ENCODE measurements at places on chromosomes 12 and 14.
A peak's percentile ranks its signal among the peaks of the same experiment; 100 is the strongest.

DNA sequence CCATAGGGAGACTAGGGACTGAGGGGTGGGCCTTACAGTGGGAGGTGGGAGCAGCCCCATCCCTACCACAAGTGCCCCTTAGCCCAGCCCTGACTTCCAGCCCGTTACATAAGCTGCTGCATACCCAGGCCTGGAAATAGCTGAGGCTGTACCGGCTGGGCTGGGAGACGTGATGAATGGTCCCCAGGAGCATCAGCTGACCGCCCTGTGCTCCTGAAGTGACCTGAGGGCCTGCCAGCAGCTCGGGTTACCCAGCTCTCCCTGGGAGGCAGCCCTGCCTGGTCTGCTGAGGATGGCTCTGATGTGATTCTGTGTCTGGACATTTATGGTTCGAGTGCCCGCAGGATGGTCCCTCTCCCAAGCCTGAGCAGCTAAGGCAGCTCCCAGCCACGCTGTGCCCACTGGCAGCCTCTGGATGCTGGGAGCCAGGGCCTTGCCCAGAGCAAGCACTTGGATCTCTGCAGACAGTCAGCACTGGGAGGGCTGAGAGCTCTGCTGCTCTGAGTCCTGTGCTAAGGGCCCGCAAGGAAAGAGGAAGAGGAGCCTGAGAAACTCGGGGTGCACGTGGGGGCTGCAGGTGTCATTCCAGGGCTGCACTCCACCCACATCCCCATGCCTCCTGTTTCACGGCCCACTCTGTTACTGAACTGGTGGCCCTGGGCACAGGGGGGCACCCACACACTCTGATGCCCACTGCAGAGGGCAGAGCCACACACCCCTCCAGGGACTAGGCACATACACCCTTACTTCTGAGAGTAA lies 20.5 kb downstream of the TAMALIN start:
- DNase-seq = peak; percentile 83

DNA sequence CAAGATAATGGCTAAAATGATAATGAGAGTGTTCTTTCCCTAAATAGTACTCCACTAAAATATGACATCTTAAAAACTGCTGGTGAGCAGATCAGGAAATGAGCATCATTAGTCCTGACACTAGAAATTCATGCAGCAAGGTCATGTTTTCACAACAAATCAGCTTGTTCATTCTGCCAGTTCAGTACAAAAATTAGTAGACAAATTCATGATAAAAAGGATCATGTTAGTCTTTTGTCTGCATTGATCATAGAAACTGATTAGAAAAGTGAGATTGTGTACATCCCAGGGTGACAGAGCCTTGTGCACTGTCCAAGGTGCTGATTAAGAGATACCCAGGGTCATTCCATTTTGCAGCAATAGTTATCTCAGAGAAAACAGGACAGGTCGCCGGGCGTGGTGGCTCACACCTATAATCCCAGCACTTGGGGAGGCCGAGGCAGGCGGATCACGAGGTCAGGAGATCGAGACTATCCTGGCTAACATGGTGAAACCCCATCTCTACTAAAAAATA lies 163.6 kb downstream of the RIMBP2 start:
- DNase-seq = no peak

- no peak for DNase-seq
Measured at GRCh38 chr14:74402401-74403251, 23.4 kb downstream of the SYNDIG1L start.

- DNase-seq = no peak
Measured at GRCh38 chr14:33918256-33918655, 32.6 kb downstream of the EGLN3 start.

DNA sequence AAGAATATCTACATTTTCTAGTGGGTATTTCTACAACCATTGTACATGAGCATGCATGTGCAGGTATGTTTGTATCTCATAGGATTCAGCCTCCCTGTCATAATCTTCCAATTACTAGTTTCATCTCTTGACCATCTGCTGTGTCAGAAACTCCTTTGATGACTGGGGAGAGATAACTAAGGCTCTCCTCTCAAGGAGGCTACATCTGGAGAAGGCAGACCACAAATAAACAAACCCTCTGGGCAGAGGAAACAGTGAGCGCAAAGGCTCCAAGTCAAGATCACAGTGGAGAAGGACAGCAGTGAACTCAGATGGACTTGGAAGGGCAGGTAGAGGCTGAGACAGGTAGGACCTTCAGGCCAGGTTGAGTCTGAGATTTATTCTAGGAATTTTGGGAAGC lies 166.4 kb downstream of the PELI2 start:
- no peak for DNase-seq

- DNase-seq = no peak
Measured at GRCh38 chr12:56221232-56221756, 428 bp downstream of the RNF41 start.

- DNase-seq = no peak
Measured at GRCh38 chr12:18718462-18718861, 19.4 kb downstream of the PLCZ1 start.
